T-helper 17 cell (primary cell): ENCODE measurements at places on chromosomes 16 and 17.

GRCh38 chr16:86086471-86086870 lies 187.5 kb downstream of the IRF8 start:
- DNase-seq, result no peak

GRCh38 chr17:68973098-68973846 lies 18.1 kb upstream of the ABCA8 start:
- DNase-seq, result no peak

DNA sequence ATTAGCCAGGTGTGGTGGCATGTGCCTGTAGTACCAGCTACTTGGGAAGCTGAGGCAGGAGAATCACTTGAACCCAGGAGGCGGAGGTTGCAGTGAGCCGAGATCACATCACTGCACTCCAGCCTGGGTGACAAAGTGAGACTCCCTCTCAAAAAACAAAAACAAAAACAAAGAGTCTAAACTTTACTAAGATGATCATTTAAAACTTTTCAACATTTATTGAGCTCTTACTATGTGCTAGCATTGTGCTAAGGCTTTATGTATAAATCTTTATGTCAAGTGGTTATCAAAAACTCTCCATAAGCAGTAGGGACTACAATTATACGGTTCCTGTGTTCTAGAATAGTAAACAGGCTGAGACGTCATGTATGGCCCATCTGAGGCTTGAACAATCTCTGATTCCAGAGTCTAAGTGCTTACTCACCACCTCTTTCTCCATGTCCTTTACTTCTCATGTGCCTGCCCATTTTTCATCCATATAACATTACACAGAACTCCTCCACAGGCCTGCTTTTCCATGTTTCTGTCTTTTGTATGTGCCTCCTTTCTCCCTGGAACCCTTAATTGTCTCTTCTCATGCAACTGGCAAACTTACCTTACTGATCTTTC lies 66.7 kb downstream of the NUP88 start:
- no peak for DNase-seq

DNA sequence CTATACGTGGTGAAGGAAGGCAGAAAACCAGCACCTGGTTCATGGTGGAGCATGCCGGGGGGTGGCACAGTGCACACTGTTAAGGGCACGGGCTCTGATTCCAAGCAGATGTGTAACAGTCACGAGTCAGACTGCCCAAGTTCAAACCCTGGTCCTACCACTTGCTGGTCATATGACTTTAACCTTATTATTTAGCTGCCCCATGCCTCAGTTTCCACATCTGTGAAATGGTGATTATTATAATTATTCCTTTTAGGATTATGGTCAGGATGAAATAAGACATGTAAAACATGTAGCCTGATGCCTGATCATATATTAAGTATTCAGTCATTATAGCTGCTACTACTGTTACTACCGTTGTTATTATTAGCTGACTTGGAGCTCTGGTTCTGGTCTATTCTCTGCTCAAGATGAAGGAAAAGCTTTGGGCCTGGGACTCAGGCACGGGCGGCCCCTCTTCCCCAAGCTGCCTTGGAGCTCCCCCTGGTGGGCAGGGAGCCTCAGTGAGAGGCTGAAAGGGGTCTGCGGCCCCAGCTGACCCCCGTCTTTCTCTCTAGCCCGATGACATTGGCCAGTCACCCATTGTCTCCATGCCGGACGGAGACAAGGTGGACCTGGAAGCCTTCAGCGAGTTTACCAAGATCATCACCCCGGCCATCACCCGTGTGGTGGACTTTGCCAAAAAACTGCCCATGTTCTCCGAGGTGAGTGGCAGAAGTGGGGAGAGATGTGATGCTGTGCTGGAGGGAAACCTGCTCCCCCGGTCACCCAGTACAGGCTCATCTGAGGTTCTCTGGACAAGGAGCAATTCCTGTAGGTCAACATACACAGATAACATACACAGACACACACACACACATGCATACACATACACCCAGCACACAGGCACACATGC lies 14.0 kb downstream of the NR1D1 start:
- peak; percentile 46 for DNase-seq

GRCh38 chr17:61583242-61583641 lies 7.8 kb downstream of the NACA2 start:
- no peak for DNase-seq

DNA sequence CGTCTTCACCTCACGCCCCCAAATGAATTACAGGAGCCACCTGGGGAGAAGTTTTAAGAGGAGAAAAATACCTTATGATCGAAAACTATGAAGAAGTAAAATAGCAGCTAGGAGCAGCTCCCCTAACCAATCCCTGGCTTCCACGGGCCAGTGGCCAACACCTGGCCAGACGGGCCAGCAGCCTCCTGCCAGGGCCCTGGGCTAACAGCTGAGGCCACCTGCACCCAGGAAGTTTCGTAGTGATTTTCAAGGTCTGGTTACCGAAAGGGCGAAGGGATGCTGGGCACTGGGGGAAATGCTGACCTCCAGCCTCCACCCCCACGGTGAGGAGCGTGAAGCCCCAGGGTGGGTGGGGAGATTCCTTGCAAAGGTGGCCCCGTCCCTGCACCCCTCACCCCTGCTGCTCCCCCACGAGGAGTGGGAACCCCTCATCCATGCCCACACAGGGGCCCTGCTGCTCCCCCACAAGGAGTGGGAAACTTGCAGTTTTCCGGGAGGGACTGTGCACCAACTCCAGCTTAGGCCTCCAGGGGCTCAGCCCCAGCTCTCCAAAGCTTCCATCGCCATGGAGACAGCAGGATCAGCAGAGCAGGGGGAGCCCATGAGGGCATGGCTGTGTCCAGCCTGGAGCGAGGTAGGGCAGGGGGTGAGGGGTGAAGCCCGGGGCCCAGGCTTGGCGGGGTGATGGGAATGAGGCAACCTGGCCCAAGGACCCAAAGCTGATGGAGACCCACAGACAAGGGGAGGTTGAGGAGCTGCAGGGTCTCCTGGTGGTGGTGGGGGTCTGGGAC lies 31.9 kb upstream of the ACSF3 start:
- DNase-seq, result no peak

DNA sequence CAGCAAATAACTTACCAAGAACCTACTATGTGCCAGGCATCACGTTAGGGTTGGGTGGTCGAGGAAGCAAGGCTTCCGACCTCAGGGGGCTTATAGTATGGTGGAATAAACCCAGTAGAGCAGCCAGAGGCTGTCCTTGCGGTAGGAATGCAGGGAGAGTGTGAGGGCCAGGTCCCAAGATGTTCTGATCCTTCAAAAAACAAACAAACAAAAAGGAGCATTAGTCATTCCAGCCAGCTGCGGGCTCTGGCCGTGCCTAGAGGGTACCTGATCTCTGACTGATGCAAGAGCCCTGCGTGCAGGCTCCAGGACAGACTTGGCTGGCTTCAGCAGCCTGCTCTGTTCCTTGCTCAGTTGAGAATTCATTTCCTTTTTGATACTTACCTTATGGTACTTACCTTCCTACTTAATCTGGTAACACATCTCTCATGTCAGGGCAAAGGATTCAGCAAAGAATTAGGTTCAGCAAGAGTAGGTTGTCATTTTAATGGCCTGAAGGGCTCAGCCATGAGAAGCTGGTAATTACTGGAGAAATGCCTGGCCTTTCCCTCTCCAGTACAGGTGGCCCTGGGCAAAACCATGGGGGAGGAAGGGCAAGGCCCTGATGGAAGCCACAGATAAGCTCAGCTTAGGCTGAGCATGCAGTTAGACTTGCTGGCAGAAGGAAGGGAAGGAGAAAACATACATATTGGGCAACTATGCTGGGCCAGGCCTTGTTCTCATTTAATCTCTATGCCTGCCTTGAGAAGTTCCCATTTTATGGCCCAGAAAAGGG lies 18.4 kb downstream of the CYB5D2 start:
- DNase-seq, result no peak

- DNase-seq, result no peak
These were observed 1.7 kb downstream of the MAP2K3 start for GRCh38 chr17:21286066-21286770.

- no peak for DNase-seq
These were observed 41.1 kb downstream of the MYO18A start for GRCh38 chr17:29138971-29139691.
